ENCODE measurements at places on chromosomes 12 and 14. TPM values are rescaled to one million over a fixed set of nuclear protein-coding genes. Genes with fewer than 3 reads are reported as not detected.

DNA sequence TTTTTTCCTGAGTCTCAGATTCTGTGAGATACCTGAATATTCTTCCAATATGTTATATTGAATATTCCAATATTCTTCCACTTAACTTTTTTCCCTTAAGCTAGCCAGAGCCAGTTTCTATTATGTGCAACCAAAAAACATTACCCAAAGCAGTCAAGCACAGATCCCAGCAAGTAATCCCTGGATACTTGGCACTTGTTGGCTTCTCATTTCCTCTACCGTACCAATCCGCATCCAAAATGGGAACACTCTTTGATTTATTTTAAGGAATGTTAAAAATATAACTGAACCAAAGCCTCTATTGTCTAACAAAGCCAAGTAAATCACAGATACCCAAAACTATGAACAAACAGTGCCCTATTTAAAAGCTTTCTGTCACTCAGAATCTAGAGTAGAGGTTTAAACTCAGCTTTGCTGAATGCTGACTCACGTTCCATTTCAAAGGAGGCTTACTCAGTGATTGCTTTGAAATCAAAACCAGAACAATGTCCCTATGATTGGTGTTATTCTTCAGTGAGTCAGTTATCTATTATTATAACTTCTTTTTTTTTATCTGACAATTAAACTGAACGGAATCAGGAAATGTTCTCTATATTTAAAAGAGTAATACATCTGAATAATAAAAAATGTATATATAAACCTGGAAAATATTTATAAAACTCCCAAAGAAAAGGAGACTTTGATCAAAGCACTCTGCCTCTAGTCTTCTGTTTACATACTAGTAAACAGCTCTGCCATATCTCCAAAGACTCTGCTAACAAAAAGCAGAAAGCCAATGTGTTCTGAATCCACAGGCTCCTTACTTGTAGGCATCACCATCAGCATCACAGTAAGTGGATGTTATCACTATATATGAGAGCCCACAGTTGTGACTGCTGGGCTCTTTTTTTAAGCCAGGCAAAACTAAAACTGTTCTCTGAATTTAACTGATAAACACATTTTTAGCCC is 360.8 kb downstream of the CCDC91 start:
- DNase-seq, result no peak

GRCh38 chr12:93514853-93515252 is 47.5 kb downstream of the MRPL42 start:
- DNase-seq, result no peak

GSG1 gene
- not detected for total RNA-seq

KSR2 gene
- total RNA-seq, result 0.03 TPM

DNA sequence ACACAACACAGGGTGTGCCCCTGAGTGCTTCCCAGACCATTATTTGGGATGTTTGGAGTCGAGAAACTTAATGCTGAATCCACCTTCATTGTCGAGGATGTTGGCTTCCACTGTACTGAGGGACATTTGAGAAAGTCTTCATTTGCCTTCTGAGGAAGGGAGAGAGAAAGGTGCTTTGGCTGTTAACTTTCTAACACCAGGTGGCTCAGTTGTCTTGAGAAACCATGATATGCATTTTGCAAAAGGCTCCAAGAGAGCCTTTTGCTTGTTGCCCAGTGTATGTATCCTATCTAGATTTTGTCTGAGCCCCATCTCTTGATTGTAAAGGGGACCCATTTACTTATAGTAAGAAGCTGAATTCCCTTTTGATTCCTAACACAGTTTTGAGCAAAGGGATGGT is 28.6 kb upstream of the NRXN3 start:
- no peak for DNase-seq

- no peak for DNase-seq
Measured at GRCh38 chr12:58728397-58728796, 191.9 kb downstream of the LRIG3 start.
